T-helper 22 cell (primary cell): ENCODE measurements at places on chromosomes 11 and 22.

DNA sequence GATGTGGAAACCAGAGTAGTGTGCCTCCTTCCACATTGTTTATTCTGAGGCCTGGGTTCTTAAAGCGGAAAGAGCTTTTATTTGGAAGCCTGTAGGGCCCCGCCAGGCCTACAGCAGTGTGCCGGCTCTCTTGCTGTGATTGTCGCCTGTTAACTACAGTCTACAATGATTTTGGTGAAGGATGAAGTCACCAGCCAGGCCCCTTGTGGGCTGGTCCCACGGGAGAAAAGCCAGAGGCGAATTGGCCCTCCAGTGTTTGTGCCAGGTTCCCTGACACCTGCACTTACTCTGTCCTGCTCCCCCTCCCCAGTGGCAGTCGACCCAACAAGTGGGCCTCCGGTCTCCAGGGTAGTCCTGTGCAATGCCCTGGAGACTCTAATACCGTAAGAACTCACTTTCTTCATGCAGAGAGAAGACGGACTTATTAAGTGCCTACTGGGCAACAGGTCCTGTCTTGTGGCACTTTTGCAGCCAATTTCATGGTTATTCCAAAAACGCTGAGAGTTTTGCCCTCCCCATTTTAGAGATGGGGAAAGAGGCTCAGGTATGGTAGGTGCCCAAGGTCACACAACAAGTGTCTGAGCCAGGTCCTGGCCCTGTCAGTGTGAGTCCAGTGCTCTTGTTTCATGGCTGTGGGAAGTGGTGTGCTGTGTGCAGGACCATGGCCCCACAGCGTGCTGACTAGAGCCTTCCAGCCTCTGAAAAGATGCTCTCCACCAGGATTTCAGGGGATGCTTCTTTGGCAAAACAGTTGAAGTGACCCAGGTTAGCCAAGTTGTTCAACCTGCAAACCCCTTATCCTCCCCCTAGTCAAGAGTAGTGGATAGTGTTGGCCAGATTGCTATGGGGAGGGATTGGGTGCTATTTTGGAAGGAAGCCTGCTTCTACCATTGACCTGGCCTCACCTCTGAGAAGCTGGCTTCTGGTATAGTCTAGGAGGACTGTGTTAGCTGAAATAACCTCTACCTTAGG, 1.4 kb downstream of the MICAL2 start:
- no peak for DNase-seq

GRCh38 chr22:35852076-35852475, 134.4 kb downstream of the APOL5 start:
- DNase-seq: no peak

DNA sequence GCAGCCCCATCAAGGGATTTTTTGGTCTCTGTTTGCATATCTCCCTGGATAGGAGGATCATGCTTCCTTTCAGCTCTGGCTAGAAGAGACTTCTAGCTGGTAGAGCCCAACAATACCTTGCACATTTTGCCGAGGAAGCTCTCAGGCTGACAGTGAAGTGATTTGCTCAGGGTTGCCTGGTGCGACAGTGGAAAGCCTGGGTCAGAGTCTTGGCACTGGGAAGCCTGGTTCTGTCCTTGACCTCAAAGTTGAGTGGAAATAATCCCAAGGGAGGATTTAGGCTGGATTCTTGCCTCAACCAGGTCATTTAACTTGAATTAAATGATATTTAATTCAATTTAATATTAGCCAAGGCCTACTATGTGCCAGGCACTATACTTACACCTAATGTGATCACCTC, 24.4 kb upstream of the ALG8 start:
- no peak for DNase-seq

- no peak for DNase-seq
Measured at GRCh38 chr22:47401592-47401898, 639.1 kb downstream of the TBC1D22A start.

GRCh38 chr11:73359341-73359740, 16.9 kb upstream of the RELT start:
- no peak for DNase-seq

DNA sequence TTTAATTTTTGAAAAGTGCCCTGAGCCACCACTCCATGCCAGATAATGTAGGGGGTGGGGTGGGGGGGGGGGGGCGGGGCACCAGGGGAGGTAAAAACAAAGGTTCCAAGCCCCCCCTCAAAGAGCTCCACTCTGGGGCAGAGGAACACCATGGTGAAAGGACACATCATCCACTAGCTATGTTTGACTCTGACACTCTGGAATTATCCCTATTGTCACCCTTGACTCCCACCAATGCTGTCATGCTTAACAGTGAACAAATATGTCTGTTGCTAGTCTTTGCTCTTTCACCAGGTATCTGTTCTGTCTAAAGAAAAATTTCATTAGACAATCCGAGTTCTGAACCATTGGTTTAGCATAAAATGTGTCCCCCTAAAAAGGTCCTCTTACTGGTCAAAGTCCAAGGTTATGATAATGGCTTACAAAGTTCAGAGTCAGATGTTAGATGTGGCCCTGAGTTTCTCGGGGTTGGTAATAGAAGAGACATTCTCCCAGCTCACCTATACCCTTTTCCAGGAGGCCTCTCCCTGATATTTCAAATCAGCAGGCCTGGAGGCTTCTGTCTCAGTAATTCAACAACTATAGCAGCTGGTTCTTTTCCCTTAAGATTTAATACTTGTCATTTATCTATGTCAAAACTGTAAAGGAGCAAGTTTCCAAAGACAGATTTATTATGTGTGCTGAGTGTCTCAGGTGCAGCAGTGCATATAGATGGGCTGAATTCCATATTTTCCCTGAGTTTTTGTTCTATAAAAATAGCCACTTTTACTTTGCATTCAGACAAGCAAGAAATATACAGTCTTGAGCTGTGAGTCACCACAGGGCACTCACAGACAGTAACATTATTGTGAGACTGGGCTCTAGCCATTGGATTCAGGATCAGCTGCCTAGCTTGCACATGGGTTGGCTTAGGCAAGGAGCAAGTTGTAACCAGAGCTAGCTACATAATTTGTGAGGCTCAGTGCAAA, 174.1 kb downstream of the CSNK2A3 start:
- DNase-seq: no peak

- no peak for DNase-seq
Measured at GRCh38 chr11:122394313-122394712, 261.2 kb upstream of the UBASH3B start.

- DNase-seq: no peak
Measured at GRCh38 chr11:127039591-127039990, 39.0 kb upstream of the KIRREL3 start.

GRCh38 chr11:78281511-78281910, 92.8 kb downstream of the USP35 start:
- DNase-seq: no peak

DNA sequence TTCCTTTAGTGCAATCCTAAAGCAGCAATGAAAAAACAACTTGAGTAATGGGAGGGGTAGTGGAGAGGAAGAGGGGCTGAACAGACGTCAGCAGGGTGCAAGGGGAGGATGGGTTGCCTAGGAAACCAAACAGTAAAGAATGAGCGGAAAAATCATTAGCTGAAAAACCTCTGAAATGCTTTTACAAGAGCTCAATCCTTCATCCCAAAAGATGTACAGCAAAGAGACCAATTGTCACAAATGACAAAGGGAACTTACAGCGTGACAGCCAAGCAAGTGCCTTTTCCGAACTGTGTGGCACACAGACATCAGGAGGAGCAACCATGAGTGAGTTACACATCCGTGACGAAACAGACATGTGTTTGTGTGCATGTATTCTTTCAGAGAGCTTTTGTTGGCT, 104.6 kb downstream of the SIK3 start:
- DNase-seq: peak; percentile 14

- DNase-seq: no peak
Measured at GRCh38 chr11:2095542-2095941, 43.6 kb downstream of the IGF2 start.

GRCh38 chr11:129578006-129578405, 202.4 kb downstream of the BARX2 start:
- no peak for DNase-seq

GRCh38 chr11:76025068-76025467, 181.2 kb downstream of the WNT11 start:
- DNase-seq: no peak

GRCh38 chr11:112837162-112837826, 123.9 kb upstream of the NCAM1 start:
- no peak for DNase-seq

DNA sequence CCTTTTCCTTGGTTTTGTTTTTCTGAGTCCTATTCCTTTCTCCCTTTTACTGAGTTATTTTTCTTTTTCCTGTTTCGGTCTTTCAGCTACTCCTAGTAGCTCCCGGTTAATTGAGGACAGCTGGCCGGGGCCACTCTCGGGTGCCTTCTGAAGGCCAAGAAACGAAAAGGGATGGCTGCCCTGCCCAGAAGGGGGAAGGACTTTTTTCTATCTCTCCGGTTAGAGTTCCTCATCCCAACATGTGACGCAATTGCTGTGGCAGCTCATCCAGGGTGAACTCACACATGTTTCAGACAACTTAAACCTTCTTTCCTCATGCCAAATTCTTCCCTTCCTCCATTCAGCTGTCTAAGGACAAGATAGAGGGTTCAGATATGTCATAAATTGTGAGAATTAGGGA, 83.6 kb downstream of the PIWIL4 start:
- DNase-seq: no peak

DNA sequence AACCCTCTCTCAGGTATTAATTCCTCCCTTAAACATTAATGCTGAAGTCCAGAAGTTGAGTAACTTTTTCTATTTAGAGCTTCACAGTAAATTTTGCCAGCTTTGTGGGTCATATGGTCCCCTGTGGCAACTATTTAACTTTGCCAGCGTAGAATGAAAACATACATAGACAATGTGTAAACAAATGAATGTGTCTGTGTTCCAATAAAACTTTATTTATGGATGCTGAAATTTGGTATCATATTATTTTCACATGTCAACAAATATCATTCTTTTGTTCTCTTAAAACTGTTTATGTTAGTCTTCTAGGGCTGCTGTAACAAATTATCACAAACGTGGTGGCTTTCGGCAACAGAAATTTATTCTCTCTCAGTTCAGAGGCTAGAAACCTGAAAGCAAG, 85.1 kb downstream of the TMEM135 start:
- no peak for DNase-seq

GRCh38 chr11:8566613-8567210, 27.3 kb downstream of the STK33 start:
- DNase-seq: no peak

GRCh38 chr22:28025866-28026575, 107.0 kb upstream of the PITPNB start:
- no peak for DNase-seq

GRCh38 chr11:114566276-114566675, 6.6 kb upstream of the NXPE1 start:
- DNase-seq: no peak

DNA sequence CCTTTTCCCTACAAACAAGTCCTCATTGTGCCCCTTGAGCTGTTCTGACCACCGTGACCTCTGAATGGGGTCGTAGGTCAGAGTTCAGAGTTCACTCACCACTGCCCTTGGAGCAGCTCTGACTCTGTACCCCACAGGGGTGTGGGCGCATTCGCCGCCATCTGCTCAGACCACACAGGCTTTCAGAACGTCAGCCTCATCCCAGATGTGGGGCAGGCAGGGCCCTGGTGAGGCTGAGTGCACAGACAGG, 14.8 kb upstream of the MUC5B start:
- DNase-seq: no peak

- DNase-seq: no peak
Measured at GRCh38 chr11:61108847-61109585, 6.7 kb downstream of the CD5 start.

DNA sequence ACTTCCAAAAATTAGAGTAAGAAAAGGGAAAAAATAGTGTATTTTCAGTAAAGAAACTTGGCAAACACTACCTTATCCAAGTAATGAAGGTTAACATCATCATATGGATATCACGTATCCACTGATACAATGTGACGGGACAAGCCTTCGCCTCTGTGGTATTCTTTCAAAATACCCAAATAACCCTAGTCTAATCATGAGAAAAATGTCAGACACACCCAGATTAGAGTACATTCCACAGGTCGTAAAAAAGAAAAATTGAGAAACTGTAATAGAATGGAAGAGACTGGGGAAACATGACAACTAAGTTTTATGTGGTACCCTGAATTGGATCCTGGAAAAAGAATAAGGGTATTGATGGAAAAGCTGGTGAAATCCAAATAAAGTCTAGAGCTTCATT, 48.9 kb downstream of the NARS2 start:
- no peak for DNase-seq

- DNase-seq: no peak
Measured at GRCh38 chr22:35648066-35649025, at the start of gene APOL6. Gene APOL6 (plus strand): TSS chr22:35648446. CDS start chr22:35656426, 7,980 bp downstream.

DNA sequence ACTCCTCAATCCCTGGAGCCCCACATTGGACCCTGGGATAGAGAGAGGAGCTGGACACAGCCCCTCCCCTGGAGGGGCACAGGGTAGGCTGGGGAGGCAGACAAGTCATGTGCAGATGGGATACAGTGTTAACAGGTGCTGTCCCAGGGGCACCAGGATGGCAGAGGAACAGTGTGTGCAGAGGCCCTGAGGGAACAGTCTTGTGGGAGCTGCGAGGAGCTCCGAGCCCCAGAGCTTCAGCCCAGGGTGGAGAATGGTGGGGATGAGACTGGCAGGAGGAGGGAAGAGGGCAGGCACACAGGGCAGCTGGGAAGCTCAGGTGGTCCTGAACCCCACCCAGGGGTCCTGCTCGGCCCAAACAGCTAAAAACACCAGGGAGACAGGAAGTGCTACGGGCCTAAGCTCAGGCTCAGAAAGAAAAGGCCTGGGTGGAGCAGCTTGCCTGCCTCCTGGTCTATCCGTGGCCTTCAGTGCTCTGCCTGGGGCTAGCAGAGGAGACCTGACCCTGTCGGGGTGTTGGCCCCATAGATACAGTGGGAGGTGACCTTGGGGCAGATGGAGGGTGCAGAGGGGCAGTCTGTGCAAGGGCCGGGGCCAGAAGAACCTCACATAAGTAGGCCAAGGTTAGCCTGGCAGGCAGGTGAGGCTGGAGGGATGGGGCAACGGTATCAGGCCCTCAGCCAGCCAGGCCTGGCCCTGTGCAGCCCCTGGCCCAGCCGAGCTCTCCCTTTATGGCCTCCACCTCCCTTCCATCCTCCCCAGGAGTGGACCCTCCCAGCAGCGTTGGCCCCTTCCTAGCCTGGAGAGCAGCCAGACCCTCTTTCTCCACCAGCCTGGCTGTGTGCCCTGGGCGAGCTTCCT, 15.4 kb downstream of the CAPN5 start:
- no peak for DNase-seq

- no peak for DNase-seq
Measured at GRCh38 chr11:122509091-122509490, 146.4 kb upstream of the UBASH3B start.

DNA sequence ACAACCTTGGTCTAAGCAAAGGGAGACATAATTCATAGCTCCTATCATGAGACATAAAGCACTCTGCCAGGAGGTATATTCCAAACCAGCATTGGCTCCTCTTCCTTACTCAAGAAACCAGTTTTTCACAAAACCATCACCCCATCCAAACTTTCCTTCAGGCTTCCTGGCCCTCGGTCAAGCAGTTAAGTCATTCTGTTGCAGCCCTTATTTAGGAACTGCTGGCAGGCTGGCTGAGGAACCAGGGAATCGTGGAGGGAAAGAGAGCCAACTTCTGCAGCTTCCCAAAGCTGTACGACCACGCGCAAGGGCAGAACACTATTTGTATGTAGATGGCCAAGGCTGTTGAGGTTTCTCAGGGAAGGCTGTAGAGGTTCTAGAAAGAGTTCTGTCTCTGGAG, 680 bp downstream of the IFT46 start:
- no peak for DNase-seq
